ENCODE measurements at places on chromosomes 11 and 22.

DNA sequence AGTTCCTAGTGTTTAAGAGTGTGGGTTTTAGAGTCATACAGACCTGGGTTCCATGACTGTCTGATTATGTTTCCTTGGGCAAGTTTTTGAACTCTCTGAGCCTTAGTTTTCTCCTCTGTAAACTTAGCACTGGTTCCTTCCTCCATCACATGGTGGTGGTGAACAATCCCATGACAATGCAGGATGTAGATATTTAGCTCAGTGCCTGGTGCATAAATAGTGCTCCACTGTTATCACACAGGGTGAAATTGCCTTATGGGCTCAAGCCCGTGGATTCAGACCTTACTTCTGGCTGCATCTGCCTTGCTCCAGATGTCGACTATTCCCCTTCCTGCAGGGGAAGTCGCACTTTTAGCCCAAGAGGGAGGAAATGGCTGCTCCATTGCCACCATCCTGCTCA lies 62.7 kb downstream of the LDLRAD3 start:
- DNase-seq = no peak

- DNase-seq = no peak
Measured at GRCh38 chr11:115421352-115421991, 82.7 kb downstream of the CADM1 start.

GRCh38 chr11:133065847-133066485 lies 466.3 kb downstream of the OPCML start:
- DNase-seq = no peak

DNA sequence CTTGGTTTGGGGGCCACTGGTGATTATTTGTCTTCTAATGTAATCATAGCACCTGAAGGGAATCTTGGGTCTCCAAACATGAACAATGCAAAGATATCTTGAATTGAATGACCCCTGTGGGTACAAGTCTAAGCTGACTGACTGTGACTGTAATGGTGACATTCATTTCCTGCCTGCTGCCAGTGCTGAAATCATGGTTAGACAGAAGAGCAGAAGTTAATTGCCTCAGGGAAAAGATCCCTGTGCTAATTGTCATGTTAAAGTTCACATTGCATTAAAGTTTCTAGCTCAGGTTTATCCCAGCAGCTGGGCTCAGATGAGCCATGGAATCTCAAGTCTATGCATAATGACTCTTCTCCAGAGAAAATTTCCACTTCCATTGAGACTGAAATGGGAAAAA lies 772.0 kb downstream of the ETS1 start:
- no peak for DNase-seq

DNA sequence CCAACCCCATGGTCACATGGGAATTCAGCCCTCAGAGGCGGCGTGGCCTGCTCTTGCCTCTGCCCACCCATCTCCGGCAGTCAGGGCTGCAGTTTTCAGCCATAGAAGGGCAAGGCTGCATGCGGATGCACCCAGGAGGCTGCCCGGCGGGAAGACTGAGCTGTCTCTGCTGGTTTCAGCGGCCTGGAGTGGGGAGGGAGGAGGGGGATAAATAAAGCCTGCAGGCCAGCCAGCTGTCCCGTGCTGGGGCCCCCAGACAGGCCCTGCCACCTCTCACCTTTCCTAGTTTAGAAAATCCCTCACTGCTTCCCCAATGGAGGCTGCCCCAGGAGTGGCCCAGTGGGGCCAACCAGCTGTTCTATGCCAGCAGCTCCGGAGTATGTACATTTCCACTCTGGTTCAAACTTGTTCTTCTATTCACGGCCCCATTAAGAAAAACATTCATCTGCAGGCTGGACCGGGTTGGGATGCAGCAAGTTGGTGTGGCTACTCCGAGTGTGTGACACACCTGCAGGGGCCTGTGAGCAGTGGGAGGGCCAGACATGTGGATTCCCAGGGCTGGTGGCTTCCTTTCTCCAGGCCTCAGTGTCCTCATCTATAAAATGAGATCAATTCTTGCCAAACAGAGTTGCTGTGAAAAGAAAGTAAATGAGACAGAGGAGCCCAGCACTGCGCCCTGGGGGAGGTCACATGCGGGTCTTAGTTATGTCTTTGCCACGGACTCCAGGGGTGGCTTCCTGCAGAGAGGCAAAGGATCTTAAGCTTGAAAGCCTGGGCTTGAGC lies 5.0 kb downstream of the MICALL1 start:
- no peak for DNase-seq

DNA sequence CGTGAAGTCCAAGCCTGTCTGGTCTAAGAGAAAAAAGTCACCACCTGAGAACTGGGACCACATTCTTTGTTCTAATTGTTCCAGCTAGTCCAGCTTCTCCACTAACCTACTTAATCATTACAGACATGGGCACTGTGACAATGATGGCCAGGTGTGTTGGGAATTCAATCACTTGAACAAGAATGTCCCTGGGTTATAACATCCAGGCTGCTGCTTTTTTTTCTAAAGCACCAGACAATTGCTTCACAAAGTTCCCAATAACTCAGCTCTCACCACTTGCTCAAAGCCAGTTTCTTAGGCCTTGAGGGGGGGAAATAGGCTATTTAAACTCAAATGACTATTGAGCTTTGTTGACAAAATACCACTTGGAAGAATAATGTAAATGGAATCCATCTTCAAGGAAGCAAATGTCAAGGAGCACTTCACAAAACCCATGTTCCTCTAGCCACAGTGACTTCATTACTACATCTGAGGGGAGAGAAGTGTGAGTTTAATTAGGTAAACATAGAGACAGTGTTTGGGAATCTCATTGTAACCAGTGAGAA lies 80.3 kb downstream of the ME3 start:
- DNase-seq = no peak

GRCh38 chr22:38271927-38272372 lies 860 bp downstream of the TMEM184B start:
- DNase-seq = no peak

GRCh38 chr11:73838443-73839122 lies 38.1 kb downstream of the COA4 start:
- no peak for DNase-seq

DNA sequence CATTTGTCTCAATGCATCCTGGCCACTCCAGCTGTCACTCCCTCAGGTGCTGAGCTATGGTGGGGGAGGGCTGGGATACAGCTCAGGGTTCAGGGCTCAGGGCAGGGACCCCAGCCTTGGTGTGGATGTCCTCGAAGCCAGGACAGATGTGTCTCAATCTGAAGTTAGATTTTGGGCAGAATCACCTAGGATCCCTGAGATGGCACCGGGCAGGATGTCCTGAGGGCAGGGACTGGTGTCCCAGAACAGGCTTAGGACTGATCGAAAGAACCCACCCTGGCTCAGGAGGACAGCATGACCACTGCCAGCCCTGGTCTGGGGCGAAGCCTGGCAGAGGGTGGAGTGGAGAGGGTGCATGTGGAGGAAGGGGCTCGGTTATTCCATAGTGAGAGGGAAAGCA lies 96.8 kb upstream of the THY1 start:
- no peak for DNase-seq

Measured in DMS 273 treated with DMSO at 0.1 percent for 48 hours (cell line).